ENCODE measurements at places on chromosomes 11 and 22. TPM values are rescaled to one million over a fixed set of nuclear protein-coding genes. Genes with fewer than 3 reads are reported as not detected.

The FGF19 gene
- not detected for total RNA-seq

The SYCE3 gene
- 0.58 TPM for total RNA-seq

The TSGA10IP gene
- not detected for total RNA-seq

The POTEH gene
- not detected for total RNA-seq

The DDI1 gene
- total RNA-seq: not detected

The DUSP8 gene
- 1.7 TPM for total RNA-seq

The NRXN2 gene
- 0.08 TPM for total RNA-seq

The MUC5AC gene
- 3.6 TPM for total RNA-seq

The P2RY6 gene
- 10.8 TPM for total RNA-seq

The MTA2 gene
- 84.0 TPM for total RNA-seq

The OR52E6 gene
- total RNA-seq: not detected

The PANX3 gene
- not detected for total RNA-seq

The EED gene
- total RNA-seq: 28.3 TPM

The GAB4 gene
- total RNA-seq: not detected

The PKP3 gene
- 39.8 TPM for total RNA-seq

The CARD18 gene
- not detected for total RNA-seq

The SCN4B gene
- total RNA-seq: 0.07 TPM

The SLC25A18 gene
- total RNA-seq: 0.06 TPM

The MYRF gene
- 14.8 TPM for total RNA-seq

The FOSL1 gene
- total RNA-seq: 202 TPM

The CARNS1 gene
- total RNA-seq: 0.16 TPM

Data from A549 treated with RU486 at 1 μM for 4 hours (cell line).